ENCODE measurements at places on chromosomes 11 and 22. TPM values are rescaled to one million over a fixed set of nuclear protein-coding genes. Genes with fewer than 3 reads are reported as not detected.

CYP2R1 gene
- 26.9 TPM for total RNA-seq

DNA sequence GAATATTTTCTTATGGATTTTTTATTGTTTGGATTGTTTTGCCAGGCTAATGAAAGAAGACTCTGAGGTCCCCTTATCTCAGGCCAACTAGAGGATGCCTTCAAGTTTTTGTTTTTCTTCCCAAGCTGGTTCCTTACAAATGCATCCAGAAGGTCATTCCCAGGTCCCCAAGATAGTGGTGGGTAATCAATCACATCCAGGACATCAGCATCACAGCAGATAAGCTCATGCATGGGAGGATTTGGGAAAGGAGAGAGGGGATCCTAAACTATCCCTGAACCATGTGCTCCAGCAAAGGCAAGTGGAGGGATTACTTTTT lies 20.7 kb downstream of the FZD4 start:
- DNase-seq, result no peak

GP1BB gene
- 3.2 TPM for total RNA-seq

- no peak for DNase-seq
These were observed 129.3 kb upstream of the TENM4 start for GRCh38 chr11:79570104-79570503.

GRCh38 chr11:128055576-128056217 lies 531.7 kb downstream of the ETS1 start:
- DNase-seq, result no peak

GRCh38 chr22:28594797-28595462 lies 84.7 kb downstream of the TTC28 start:
- peak; percentile 57 for DNase-seq

IL17REL gene
- total RNA-seq, result not detected

GRCh38 chr11:67545280-67545679 lies 22.0 kb upstream of the CABP2 start:
- DNase-seq, result no peak

DNA sequence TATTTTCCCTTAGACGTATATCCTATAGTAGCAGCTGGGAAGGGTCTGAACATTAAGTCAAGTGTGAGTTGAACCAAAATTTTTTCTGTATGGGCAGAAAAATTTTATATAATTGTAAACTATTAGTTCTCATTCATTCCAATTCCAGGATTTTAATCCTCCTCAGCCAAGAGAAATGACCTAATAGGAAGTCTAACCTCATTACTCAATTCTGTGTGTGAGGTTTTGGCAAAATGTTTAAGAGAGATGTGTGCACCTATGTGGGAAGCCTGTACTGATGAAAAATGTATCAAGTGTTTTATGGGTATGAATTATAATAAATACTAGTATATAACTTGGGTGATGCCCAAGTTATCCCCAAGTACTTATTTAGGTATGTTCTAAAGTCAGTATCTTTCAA lies 311.6 kb upstream of the PITPNB start:
- no peak for DNase-seq

NCF4 gene
- not detected for total RNA-seq

DNA sequence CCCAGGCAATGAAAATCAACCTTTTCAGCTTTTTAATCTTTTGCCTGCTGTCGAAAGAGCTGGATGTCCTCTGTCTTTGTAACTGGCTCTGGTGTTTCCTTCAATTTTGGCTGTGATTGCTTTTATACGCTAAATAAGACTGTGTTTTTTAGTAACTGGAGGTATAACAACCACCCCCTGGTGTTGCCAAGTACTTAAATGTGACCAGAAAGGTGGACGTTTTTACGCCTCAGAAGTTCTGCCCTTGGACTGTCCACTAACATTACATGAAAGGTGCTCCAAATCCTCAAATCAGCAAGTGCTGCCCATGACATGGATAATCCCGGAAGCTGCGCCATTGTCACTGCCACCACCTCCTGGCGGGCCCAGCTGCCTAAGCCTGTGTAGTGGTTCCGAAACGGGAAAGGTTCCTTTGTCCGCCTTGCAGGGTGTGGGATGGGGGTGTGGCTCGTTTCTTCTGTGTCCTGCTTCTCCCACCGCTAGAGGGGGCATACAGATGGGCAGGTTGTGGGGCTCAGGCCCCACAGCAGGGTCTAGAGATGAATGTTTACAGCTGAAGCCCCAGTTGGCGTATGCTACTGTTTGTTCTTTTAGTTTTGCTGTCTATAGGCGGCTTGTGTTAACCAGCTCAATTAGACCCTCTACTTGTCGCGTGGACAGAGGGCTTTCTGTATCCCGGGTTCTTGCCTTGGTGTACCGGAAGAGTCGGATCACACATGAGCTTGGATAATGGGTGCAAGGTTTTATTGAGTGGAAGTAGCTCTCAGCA lies 82.2 kb upstream of the SEPTIN5 start:
- DNase-seq, result no peak

DNA sequence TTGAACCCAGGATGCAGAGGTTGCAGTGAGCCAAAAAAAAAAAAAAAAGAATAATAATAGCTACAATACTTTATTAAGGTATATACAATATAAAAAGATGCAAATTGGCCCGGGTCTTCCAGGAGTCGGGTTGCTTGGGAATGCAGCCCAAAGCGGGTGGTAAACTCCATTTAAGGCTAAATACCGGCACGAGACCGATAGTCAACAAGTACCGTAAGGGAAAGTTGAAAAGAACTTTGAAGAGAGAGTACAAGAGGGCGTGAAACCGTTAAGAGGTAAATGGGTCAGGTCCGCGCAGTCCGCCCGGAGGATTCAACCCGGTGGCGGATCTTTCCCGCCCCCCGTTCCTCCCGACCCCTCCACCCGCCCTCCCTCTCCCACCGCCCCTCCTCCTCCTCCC lies 143.3 kb downstream of the DLG2 start:
- DNase-seq, result no peak

DNA sequence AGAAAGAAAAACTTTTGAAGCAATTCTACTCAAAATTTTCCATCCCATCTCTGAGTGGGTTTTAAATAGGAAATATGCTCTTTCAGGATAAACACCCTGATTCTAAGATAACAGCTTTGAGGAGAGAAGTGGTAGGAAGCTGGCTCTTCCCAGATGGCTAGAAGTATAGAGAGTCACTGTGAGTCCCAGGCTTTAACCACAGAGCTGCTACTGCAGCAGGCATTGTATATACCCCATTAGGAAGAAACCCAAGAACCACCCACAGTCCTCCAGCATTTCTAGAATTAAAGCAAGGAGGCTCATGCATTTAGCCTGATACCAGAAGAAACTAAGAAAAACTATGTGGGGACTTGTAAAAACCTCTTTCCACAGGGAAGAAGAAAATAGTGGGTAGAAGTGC lies 1405.6 kb upstream of the TENM4 start:
- DNase-seq, result no peak

DNA sequence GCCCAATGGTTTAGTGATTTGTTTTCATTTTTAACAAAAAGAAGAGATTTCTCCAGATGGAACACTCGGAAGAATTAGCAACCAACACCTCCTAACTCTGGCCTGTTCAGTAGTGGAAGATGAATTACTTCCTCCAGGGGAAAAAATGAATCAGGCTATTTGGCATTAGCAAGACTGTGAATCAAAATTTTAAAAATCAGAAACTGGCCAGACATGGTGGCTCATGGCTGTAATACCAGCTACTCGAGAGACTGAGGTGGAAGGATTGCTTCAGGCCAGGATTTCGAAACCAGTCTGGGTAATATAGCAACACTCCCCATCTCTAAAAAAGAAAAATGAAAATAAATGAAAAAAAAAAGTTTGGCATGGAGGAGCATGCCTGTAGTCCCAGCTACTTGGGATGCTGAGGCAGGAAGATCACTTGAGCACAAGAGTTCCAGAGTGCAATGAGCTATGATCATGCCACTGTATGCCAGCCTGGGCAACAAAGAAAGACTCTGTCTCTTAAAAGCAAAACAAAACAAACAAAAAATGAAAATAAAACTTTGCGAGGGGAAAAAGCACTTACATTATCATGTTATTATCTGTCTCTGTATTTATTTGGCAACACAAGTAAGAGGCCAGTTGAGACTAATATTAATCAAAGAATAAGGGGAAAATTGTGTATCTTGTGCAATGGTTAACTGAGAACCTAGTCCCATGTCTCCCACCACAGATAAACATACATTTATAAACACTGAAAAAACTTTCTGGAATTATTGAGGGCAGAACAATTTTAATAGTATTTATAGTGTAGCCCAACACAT lies 796.3 kb upstream of the ANO3 start:
- no peak for DNase-seq

GRCh38 chr22:49514641-49515040 lies 313.0 kb downstream of the BRD1 start:
- DNase-seq, result peak; percentile 56

DNA sequence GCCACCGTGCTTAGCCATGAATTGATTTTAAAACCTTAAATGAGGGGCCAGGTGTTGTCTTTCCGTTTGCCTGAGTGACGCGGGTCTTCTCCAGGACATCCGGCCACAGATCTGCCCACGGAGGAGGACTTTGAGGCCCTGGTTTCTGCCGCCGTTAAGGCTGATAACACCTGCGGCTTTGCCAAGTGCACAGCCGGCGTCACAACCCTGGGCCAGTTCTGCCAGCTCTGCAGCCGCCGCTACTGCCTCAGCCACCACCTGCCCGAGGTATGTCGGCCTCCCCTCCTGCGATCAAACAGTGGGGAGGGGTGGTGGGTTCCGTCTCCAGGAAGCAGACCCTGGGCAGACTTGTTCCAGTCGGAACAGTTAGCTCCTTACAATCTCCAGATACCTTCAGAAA lies 34.4 kb downstream of the IGHMBP2 start:
- peak; percentile 89 for DNase-seq

MMP3 gene
- total RNA-seq, result not detected

HOATZ gene
- 6.8 TPM for total RNA-seq

GRCh38 chr11:111963931-111964340 lies 26.8 kb downstream of the DIXDC1 start:
- DNase-seq, result no peak

DNA sequence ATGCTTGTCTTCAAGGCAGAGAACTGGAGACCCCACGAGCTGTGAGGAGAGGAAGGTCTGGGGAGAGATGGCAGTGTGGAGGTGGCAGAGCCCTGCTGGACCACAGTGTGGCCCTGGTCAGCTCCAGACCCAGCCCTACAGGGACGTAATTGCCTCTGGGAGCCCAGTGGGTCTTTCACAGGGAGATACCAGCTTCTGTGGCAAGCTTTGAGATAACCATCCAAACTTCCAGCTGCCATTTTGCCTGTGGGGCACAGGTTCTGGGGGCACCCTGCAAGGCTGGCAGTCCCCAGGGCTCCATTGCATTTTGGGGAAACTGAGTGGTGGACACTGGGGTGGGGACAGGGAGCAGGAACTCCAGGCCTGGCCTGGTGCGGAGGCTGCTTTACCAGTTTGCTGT lies 10.2 kb upstream of the MPPED1 start:
- no peak for DNase-seq

CCDC117 gene
- 46.4 TPM for total RNA-seq

- peak; percentile 93 for DNase-seq
These were observed 15.2 kb downstream of the ENDOD1 start for GRCh38 chr11:95104856-95105255.

DNA sequence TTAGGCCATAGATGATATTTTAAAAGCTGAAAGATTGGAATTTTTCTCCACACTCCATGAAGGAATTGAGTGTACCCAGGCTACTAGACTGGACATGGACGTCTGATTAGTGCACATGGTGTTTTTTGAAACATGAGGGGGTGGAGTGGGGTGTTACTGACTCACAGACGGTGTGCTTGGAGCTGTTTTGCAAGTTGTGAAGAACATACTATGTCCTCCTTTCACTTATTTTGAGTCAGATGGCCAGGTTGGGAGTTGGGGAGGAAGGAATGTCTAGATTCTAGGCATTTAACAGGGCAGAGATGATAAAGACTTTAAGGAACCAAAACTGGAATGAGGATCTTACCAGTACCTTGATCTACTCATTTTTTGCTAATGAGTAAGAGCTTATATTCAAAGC lies 158.1 kb upstream of the MTNR1B start:
- no peak for DNase-seq

RFPL1 gene
- total RNA-seq, result not detected

TIMP3 gene
- not detected for total RNA-seq

XPNPEP3 gene
- total RNA-seq, result 8.7 TPM

DNA sequence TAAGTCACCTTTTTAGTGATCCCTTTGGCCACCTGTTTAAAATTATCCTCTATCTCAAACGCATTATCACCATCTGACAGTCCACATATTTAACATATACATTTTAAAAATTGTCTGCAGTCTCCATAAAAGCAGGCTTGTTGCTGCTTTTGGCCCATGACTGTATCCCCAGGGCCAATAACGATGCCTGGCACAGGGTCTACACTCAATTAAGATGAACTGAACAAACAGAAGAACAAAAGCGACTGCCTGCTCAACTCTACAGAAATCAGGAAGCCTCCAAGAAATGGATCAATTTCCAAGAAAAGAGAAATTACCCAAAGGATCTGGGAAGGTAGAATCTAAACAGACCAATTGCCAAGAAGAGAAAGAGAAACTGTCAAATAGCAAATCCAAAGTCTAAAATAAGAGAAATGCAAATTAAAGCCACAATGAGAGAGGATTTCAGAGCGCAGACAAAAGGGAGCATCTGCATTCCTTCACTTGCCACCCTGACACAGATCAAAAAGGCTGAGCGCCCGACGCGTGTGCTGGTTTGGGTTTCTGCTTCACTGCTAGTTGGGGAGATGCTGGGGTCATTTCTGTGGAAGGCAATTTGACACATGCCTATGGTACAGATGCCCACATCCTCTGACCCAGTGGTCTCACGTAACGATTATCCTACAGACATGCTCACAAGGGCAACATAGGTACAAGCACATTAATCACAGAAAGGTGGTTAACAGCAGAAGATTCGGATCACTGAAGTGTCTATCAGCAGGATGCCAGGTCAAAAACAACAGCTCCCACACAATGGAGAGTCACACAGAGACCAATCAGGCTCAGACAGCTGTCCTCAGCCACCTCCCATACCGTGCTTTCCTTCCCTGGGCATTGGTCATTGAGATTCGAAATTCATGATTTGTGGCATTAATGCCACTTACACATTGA lies 55.9 kb downstream of the SHISAL1 start:
- DNase-seq, result no peak

LDHAL6A gene
- not detected for total RNA-seq

DNA sequence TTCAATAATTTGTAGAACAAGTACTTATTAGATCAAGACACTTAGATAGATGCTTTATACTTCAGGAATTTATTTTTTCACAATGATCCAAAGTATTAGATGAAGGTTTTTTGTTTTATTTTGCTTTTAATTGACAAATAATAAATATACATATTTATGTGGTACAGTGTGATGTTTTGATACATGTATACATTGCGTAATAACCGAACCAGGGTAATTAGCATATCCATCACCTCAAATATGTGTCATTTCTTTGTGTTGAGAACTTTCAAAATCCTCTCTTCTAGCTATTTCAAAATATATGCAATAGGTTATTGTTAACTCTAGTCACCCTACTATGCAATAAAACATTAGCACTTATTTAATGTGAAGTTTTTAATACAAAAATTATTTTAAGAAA lies 21.4 kb downstream of the TRIM5 start:
- DNase-seq, result no peak

GRCh38 chr11:115455613-115456012 lies 48.6 kb downstream of the CADM1 start:
- no peak for DNase-seq

- DNase-seq, result no peak
These were observed 37.5 kb downstream of the SYN3 start for GRCh38 chr22:33020721-33021120.

- DNase-seq, result no peak
These were observed 216.3 kb upstream of the TBCEL start for GRCh38 chr11:120807414-120808150.

- DNase-seq, result no peak
These were observed 157.7 kb downstream of the MAML2 start for GRCh38 chr11:96185220-96185768.
